ENCODE measurements at places on chromosomes 6 and 20.

DNA sequence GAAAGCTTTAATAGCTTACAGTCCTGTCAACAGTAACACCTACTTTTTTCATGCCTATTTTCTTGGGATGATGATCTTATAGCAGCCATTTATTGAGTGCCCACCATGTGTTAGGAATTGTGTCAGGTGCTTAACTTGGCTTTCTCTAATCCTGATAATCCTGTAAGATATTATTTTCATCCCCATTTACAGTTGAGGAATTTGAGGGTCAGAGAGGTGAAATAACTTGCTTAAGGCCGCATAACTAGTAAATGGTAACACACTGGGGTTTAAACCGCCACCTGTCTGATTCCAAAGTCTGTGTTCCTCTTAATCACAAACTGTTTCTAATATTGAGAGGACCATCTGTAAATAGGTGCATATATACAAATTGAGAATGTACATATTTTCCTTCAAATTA is 55.5 kb downstream of the NCOA3 start:
- DNase-seq: no peak

DNA sequence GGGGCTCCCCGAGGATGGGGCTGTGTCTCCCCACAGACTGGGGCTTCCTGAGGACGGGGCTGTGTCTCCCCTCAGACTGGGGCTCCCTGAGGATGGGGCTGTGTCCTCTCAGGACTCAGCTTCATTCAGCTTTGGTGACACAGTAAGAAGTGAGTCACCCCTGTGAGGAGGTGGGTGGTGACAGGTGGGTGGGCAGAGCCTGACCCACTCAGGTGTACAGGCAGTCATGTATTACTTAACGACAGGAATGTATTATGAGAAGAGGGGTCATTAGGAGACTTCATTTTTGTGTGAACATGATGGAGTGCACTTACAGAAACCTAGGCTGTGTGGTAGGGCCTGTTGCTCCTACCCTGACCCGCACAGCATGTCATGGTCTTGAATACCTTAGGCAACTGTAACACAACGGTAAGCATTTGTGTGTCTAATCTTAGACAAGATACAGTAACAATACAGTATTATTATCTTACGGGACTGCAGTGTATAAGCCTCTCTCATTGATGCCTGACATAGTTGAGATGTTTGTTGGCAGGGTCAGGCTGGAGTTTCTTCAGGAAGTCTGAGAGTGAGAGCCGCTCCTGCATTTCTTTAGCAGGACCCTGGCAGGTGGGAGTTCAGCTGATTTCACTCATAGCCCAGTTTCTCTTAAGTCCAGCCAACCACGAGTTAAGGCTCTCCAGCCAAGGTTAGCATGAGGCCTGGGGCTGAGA is 10.9 kb upstream of the PGC start:
- DNase-seq: no peak

GRCh38 chr6:53992522-53992921 is 118.7 kb upstream of the MLIP start:
- DNase-seq: no peak

GRCh38 chr6:143331362-143331761 is 119.1 kb downstream of the ADAT2 start:
- no peak for DNase-seq

- DNase-seq: no peak
Measured at GRCh38 chr20:60395991-60396390, 437.8 kb downstream of the CDH26 start.

DNA sequence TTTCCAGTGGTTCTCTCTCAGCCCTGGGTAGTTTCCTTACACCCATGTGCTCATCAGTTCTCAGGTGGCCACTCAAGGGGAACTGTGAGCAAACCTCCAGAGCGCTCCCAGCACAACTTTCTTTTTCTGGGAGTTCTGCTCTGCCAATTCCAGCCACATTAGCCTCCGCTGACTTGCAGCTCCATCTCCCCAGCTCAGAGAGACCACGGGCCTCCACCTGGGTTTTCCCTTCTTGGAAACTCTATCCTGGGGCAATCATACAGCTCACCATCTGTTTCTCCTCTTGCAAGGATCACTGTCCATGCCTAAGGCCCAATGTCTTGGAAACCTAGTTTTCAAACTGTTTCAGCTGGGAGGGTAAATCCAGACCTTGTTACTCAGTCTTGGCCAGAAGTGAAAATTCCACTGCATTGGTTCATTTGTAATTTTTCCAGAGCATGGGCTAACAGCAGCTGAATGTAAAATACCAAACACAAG is 129.9 kb downstream of the EYA2 start:
- no peak for DNase-seq

DNA sequence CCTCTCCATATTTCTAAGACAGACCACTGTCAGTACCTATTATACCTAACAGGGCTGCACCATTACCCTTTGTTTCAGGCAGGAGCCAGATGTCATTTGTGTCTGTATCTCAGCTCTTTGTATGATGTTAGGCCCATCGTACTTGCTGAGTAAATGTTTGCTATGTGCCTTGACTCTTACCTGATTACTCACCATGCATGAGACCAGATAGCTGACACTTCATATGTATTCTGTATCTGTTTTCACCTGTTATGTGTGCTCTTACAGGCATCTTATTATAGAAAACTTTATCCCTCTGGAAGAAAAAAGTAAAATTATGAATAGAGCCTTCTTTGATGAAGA is 31.7 kb upstream of the ASXL1 start:
- DNase-seq: no peak

- DNase-seq: no peak
Measured at GRCh38 chr20:53262365-53262764, 290.2 kb downstream of the TSHZ2 start.

GRCh38 chr6:36578431-36578830 is 15.7 kb upstream of the SRSF3 start:
- DNase-seq: no peak

- DNase-seq: no peak
Measured at GRCh38 chr20:40336533-40336932, 352.5 kb downstream of the MAFB start.

DNA sequence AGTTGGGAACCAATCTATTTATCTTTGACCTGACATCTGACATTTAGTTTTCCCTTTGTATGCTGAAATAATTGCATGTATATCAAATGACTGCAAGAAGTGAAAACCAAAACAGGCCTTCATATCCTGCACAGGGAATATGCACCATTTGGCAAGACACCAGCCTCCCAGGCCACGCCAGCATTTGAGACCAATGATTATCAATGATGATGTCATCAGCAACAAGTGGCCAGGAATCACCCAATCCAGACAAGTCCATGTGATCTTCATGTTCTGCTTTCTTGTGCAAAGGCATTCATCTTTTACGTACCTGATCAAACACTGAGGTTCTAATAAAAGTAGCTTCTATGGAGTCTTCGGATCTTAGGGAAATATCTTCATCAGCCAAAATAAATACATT is 107.4 kb upstream of the TENT5A start:
- no peak for DNase-seq

DNA sequence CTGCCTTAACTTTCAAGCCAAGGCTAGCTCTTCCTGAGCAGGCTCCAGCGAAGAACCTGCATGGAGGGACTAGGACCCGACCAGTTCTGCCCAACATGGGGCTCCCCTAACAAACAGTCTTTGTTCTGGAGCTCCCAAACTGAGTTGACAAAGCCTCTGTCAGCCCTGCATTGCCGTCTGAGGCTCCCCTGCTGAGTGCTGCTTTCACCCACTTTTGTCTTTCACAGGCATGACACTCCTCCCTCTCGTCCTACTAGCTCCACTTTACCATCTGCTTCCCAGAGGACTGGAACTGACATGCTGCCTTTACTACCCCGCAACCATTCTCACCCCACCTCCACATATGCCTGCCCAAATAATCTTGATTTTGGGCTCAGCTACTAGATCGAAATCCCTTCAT is 45.1 kb upstream of the B4GALT5 start:
- no peak for DNase-seq

- no peak for DNase-seq
Measured at GRCh38 chr6:111484633-111484930, 1.6 kb upstream of the REV3L start.

DNA sequence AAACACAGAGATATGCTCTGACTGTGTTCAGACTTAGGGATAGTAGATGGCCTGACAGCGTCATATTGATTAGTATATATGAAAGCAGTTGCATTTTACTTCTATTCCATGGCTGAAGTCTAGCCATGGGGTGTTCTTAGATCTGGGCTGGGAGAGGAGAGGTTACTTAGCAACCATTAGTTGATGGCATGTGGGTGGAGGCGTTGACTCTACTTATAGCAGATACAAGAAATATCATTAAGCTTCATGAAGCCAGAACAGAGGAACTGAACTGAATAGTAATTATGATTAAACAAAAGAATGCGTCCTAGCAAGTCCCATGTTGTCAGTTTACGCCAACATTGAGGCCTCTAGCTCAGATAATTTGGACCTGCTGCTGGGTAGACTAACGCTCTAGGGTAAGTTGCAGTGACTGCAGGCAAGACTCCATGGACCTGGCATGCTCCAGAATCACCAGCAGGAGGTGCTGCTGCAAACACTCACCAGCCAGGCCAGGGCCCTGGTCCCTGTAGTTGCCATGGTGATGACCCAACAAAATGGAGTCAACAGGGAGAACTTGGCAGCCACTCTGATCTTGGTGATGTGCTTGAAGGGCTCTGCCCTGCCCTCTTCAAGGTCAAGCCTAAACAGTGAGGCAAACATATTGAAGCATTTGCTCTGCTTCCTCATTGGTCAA is 477.3 kb downstream of the PREX1 start:
- no peak for DNase-seq
